Activated CD4-positive, alpha-beta T cell treated with anti-CD3 and anti-CD28 coated beads for 4 hours (primary cell): ENCODE measurements at places on chromosomes 5 and 9.

- DNase-seq, result peak; percentile 32
Observed at GRCh38 chr9:127424676-127424999, 456 bp downstream of the ZNF79 start.

- no peak for DNase-seq
Observed at GRCh38 chr9:137262909-137263285, 7.8 kb downstream of the NELFB start.

- no peak for DNase-seq
Observed at GRCh38 chr9:116701940-116702642, 15.0 kb downstream of the TRIM32 start.

DNA sequence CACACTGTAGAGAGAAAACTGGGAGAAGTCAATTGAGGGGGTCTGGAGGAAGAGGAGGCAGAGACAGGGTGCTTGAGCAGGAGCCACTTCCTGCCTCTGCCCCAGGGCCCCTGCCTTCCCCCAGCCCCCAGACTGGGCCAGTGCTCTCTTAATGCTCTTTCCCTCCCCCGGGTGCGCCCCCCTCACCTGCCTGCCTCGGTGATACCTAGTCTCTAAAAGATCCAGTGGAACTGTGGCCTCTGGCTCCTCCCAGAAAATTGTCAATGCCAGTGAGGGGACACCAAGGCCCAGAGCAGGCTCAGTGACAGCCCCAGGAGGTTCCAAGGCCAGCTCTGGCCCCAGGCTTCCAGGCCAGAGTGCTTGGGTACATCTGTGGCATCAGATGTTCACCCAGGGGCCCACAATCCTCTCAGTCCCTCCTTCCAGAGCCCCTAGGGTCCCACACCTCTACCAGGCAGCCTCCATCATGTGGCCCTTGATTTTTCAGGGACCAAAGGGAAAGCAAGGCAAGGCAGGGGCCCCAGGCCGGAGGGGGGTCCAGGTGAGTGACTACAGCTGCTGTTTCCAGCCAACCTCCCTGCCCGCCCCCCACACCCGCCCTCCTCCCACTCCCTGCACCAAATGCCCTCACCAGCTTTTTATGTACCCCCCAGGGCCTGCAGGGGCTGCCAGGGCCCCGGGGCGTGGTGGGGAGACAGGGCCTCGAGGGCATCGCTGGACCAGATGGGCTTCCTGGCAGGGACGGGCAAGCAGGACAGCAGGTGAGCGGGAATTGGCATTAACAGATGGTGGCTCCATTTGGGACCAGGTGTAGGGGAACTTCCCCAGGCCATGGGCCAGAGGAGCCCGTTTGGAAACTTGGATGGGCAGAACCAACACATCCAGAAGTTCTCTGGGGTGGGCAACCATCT lies 33.1 kb upstream of the ORM1 start:
- DNase-seq, result no peak

DNA sequence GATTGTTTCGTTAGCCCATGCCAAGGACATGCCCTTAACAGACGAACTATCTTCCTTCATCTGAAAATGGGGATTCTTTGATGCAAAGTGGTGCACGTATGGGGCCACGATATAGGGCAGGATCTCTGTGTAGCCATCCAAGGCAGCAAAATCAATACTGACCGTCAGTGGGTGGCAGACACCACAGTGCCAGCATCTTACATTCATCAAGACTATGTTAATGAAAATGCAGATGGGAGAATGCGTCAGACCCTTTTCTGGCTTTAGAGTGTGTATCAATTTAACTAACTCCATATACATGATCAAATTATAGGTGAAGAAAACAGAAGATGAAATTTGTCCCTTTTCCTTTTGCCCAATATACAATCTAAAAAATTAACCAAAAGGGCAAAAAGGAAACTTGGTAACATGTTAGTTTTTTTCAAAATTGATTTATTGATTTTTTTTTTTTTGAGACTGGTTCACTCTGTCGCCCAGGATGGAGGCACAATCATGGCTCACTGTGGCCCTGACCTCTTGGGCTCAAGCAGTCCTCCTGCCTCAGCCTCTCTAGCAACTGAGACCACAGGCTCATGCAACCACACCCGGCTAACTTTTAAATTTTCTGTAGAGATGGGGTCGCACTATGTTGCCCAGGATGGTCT lies 169.2 kb upstream of the SPRY4 start:
- no peak for DNase-seq

DNA sequence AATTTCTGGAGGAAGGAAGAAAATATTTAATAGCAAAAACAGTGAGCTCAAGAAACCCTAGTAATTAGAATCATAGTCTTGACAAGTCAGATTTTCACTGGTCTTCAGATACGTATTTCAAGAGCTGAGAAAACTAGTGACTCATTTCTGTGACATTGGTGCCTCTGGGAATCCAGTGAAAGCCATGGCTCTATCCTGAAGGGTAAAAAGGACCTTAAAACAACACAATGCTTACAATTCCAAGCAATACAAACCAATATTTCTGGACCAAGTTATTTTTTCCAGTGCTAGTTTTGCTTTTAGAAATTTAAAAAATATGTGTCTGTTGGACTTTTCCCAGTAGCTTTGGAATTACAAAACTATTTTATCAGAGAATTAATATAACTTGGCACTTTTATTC lies 140.3 kb downstream of the LPAR1 start:
- DNase-seq, result no peak

DNA sequence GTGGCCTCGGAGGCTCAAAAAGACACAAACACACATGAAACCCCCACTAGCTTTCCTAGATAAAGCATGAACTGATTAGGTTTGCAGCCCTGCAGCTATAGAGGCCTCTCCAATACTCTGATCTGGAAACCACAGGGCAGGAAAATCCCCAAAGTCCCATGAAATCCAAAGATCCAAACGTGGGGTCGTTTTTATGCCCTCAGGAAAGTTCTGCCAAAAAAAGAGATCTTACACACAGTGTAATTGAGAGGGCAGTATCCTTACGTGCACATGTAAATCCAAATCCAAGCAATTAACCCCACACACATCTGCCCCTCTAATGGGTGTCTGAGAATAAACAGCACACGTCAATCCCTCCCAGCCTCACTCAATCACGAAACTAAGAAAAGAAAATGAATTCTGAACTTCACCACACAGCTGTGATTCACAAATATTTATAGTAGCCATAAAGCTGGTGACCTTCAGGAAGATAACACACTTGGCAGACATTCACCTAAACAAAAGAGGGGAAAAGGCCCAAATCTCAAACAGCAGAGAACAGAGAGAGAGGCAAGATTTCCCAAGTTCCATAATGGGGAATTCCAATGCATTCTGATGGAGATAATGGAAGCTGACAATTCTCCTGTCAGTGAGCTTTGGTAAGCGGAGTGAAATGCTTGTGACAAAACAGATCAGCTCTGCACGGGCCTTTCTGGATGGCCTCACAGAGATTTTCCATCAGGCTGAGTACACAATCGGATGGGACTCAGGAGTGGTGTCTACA lies 114.2 kb downstream of the SEMA5A start:
- DNase-seq, result no peak
